ENCODE measurements at places on chromosomes 6 and 20. TPM values are rescaled to one million over a fixed set of nuclear protein-coding genes. Genes with fewer than 3 reads are reported as not detected.

ACTL10 gene
- 3.9 TPM for total RNA-seq

HLA-DRB1 gene
- 630 TPM for total RNA-seq

RAET1E gene
- not detected for total RNA-seq

WFDC10B gene
- not detected for total RNA-seq

STX11 gene
- total RNA-seq: 26.4 TPM

MYMX gene
- not detected for total RNA-seq

KIAA1755 gene
- not detected for total RNA-seq

COQ3 gene
- 5.6 TPM for total RNA-seq

ADGRF5 gene
- not detected for total RNA-seq

CAGE1 gene
- total RNA-seq: 0.07 TPM

CFAP206 gene
- not detected for total RNA-seq

IGF2R gene
- 69.6 TPM for total RNA-seq

GRIK2 gene
- 0.11 TPM for total RNA-seq
